PC-9 (cell line): ENCODE measurements at places on chromosomes 6 and 20.

DNA sequence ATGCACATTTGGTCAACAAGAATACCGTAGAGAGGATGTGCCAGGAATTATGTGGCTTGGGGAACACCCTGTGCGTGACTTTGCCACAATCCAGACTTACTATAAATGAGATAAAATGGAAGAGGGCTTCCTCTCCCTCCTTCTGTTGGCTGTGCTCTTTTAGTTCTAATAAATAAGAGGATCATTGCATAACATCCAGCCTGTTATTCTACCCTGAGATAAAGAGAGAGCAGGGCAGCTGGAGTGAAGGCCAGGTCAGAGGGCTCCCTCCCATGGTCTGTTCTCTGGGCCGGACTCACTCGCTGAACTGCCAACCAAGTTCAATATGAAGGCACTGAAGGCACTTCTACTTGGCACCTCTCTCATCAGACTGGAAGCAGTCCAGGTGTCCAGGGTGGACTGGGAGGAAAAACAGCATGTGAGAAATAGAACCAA lies 91.7 kb downstream of the MTFR2 start:
- no peak for DNase-seq

- no peak for DNase-seq
These were observed 79.4 kb upstream of the FRMD1 start for GRCh38 chr6:168158213-168158979.

GRCh38 chr6:169215201-169215681 lies 38.4 kb downstream of the THBS2 start:
- DNase-seq, result no peak

DNA sequence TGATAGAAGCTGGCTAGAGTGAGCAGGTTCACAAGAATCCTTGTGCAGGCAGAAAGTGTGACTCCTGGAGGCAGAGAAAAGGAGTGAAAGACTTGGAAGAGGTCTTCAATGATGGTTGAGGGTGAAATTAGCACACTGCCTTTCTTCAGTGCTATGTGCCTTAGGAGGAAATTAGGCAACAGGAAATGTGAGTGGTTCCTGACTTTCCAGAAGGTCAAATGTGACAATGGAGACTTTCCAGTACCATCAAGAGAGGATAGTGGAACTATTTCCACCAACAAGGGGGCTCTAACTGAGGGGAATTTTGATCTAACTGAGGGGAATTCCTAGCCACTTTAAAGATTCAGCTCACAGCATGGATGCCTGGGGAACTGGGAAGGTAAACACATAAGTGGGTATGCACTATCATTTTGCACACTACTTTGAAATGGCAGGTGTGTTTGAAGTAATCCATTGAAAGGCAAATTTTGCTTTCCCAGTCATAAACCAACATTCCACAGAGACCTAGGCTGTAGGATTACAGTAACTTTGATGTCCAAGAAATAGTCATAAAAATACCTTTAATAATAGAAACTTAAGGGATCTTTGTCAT lies 90.0 kb downstream of the PERP start:
- DNase-seq, result no peak

GRCh38 chr20:51315390-51315789 lies 227.1 kb downstream of the NFATC2 start:
- DNase-seq, result no peak

- DNase-seq, result peak; percentile 88
These were observed 126.7 kb downstream of the RTN4IP1 start for GRCh38 chr6:106502559-106502958.

DNA sequence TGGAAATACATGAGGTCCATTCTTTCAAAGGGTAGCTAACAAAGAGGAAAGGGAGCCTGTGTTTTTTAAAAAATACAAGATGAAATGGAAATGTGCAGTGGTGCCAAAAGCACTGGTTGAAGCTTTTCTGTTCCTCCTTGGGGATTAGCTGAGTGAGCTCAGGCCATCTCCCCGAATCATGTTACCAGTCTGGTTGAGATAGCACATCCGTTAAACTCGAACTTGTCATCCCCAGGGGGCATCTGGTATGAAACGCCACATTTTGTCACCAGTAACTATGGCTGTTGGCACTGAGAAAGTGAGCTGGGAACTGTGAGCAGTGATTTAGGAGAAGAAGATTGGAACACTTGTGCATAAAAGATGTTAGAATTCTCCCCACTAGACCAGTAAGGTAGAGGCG lies 196.2 kb downstream of the SAMD5 start:
- DNase-seq, result no peak

GRCh38 chr6:140052736-140053729 lies 678.6 kb upstream of the CITED2 start:
- DNase-seq, result no peak

DNA sequence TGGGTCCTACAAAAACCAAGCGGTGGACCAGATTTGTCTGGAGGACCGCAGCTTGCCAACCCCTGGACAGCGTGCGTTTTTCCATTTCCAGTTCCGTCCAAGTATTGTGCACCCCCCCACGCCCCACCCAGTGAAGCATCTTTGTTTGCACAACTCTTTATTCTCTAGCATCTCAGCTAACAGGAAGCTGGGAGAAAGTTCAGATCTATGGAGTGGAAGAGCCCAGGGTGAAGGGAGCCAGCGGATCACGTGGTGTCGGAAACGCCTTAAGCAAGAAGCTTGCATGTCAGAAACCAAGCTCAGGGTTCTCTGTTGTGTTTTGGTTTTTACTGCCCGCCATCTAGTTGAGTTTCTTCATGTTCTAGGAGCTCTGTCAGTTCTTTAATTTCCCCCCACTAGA lies 29.9 kb downstream of the ARID1B start:
- no peak for DNase-seq
